Epithelial cell of proximal tubule (primary cell): ENCODE measurements at places on chromosomes 4 and X. TPM values are rescaled to one million over a fixed set of nuclear protein-coding genes. Genes with fewer than 3 reads are reported as not detected.

The LNX1 gene
- 2.6 and 3.3 TPM in 2 replicates for total RNA-seq

DNA sequence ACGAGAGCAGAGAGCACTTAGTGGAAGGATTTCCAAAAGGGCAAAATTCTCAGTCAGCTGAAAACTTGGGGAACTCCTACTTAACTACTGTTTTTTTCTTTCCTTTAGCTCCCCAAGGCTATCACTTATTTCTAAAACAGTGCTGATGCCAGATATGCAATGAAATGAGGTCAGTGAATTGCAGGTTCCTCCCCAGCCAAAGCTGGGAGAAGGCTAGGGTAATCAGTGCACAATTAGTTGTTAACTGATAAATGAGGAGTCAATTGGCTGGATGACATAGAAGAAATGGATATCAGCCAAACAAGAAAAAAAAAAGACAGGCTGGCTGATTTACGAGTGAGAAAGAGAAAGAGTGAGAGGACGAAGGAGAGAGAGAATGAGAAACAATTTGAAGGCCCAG is 195.6 kb downstream of the GPC3 start:
- no peak for DNase-seq

DNA sequence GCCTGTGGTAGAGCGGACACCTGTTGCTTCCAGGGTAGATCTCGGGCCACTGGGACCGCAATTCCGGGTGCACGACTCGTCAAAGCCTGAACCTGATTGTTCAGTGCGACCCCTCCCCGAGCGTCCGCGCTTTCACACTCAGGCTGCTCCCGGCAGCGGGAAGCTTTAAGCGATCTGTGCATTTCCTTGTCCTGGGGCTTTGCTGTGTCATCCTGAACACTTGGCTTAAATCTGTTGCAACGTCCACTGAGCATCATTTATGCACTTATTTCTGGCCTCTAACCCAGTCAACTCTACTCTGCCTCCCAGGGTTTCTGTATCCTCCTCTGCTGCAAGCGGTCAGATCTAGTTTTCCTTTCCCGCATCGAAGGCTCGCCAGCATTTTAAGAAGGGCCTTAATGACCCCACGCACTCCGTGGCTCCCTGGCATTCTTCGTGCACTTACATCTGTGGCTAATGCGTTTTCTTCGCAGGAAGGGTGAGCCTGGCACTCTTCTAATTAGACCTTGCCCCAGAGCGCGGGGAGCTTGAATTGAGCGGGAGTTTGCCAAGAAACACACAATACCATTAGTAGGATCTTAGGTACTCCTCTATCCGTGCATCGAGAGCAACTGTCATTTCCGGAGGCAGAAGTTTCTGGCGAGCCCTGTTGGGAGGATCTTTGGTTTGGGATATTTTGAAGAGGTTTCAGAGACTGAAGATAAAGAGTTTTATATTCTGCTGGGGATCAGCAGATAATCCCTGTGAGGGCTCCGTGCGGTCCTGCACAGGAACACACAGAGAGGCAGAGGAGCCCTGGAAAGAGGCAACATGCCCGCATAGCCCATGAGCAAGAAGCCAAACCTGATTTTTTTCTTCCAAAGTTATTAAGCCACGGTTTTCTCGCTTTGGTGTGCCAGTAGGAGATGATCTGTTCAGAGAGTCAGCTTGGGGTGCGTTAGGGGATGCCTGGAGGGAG is 654 bp upstream of the DDIT4L start:
- no peak for DNase-seq

DNA sequence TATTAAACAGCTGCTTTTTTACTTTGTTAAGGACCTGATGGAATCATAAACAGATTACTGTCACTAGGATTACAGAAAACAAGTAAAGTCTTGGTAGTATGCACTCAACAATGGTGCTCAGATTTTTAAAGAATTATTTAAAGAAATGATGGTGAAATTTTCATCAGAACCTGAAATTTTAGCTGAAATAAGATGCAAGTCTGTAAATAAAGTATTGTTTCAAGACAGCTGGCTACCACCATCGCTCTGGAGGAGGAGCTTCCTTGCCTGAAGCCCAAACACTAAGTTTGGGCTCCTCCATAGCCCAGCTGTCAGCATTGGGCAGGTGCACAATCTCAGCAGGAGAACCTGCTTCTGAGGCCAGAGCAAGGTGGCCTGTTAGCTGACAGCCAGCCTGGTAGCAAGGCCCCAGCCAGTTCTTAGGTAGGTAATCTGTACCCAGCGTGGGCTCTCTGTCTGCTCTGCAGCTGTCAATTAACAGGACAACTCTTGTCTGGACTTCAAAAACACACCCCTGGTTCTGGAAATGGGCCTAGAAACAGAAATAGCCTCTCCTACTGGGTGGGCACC is 4.6 kb downstream of the GAB1 start:
- DNase-seq = no peak

DNA sequence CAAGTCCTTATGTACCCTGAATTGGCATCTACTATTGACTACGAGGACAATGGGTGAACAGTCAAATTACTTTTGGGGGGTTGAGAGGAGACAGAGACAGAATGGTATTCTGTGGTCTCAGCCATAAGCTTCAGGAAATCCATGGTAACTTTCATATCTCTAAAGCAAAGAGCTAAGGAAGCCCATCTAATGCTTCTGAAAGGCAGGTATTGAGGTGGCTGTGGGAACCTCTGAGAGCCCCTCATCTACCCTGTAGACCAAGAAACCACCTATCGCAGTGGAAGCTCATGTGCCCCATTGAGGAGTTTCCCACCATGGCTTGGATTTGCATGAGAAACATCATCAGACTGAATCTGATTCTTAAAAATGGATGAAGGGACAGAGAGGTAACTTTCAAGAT is 23.1 kb upstream of the BMP2K start:
- DNase-seq = no peak

DNA sequence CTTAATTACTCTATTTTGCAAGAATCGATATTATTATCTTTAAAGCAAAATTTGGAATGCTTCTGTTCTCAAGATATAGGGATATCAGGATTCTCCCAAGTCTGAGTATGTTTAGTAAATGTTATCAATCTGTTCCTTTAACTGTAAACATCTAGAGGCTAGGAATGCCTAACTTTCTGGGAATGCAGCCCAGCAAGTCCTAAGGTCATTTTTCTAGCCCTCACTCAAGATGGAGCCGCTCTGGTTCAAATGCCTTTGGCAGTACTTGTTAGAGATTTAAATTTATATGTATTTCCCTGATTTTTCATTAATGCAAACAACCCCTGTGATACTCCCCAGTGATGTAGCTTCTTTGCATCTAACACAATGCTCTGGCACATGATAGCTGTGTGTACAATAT is 623.8 kb upstream of the LCORL start:
- no peak for DNase-seq

The ALG13 gene
- 26.1 and 49.1 TPM in 2 replicates for total RNA-seq

GRCh38 chrX:124190440-124190839 is 142.0 kb upstream of the TEX13D start:
- DNase-seq = no peak

DNA sequence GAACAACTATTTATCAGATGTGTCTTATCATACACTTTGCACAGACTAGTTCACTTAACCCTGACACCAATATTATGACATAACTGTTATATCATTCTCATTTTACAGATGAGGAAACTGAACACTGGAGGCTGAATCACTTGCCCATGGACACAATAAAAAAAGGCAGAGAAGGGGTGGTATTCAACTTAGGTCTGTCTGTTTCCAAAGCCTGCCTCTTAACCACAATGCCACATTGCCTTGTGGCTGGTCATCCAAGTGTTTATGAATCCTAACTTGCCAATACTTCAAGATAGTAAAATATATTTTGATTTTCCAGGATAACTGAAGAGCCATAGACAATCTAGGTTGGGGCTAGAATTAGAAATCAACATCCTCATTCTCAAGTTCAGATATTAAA is 327.8 kb downstream of the NR3C2 start:
- no peak for DNase-seq

DNA sequence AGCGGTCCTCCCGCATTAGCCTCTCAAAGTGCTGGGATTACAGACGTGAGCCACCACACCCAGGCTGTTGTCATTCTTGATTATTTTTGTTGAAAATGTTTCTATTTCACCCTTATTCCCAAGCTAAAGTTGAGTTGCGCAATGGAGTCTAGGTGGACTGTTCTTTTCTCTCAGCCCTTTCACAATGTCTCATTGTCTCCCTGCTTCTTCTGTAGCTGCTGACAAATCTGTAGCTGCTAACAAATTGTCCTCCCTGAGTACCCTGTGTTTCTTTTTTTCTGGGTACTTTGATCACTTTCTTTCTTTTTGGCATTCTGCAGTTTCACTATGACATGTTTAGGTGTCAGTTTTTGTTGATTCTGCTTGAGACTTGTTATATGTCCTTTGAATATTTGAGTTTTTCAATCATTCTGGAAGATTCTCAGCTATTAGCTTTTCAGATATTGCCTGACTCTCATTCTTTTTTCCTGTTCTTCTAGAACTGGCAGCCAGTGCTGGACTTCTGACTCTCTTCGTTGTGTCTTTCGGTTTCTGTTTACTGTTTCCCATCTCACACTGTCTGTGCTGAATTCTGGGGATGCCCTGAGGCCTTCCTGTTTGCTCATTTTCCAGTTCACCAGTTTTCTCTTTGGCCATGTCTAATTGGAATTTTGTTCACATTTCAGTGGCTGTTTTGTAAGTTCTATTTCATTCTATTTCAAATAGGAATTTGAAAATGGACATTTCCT is 6.6 kb downstream of the ABCD1 start:
- no peak for DNase-seq

- DNase-seq = peak; percentile 98
Measured at GRCh38 chr4:128354205-128354821, 66.7 kb upstream of the PGRMC2 start.

GRCh38 chr4:75729836-75730235 is 5.5 kb downstream of the USO1 start:
- DNase-seq = no peak

DNA sequence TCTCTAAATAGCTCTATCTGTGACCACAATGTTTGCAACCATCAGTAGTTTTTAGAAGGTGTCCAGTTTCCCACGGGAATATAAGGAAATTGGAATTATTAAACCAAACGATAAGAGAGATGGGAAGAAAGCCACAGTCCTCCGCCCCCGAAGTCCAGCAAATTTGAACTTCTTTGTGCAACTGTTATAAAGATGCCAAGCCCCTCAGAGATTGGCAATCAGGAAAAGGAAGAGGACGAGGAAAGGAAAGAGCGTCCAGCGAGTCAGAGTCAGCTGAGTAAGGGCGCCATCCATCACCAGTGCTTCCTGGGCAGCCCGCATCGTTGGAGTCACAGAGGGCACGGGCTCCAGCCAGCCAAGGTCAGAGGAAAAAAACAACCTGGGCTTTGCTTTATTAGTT is 35.7 kb downstream of the LDB2 start:
- DNase-seq = no peak

The CLCN4 gene
- 1.2 and 4.4 TPM in 2 replicates for total RNA-seq

GRCh38 chrX:30620980-30621618 is 32.1 kb upstream of the GK start:
- DNase-seq = peak; percentile 61

GRCh38 chr4:80073473-80074008 is 512 bp upstream of the ANTXR2 start:
- DNase-seq = no peak

The DCAF16 gene
- total RNA-seq = 18.6 and 27.0 TPM in 2 replicates

The TIGD2 gene
- 3.2 and 6.7 TPM in 2 replicates for total RNA-seq

DNA sequence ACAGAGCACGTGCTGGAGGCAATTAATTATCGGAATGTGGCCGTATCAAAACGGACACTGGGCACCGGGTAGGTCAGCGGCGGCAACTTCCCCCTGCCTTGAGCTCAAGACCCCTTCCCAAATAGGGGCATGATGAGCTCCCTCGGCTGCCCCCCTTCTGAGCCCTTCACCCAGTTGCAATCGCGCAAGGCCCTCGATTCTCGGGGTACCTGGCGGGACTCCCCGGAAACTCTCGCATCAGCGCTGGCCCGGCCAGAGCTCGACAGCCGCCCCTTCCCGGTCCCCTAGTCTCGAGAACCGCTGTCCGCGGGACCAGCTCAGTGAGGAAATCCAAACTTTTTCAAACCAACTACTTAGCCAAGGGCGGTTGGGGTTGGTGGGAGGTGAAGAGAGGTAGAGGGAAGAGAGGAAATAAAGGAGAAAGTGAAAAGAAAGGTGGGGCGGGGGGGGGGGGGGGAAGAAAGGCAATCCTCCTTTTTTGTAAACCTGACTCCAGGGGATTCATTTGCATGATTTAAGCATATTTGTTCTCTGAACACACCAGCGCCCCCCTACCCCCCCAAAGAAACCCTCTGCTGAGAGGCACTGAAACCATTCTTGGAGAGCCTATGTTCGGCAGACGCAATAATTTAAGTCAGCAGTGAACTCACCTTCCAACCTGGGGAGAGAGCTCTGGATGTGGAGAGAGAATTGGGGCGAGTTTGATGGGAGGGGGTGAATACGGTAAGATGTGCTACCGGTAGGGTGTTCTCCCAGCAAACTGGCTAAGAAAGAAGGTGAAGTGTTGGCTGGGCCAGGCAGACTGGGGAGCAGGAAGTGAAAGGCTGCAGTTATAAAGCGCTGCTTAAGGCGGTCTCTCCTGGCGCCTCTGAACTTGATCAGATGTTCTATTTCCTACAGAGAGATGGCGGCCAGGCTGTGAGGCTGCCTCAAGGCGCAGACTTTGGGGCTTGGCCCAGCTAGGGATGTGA is 2.0 kb upstream of the ZIC3 start:
- no peak for DNase-seq

The ABCB7 gene
- total RNA-seq = 32.7 and 33.5 TPM in 2 replicates

The ODAM gene
- not detected in 2 replicates for total RNA-seq

DNA sequence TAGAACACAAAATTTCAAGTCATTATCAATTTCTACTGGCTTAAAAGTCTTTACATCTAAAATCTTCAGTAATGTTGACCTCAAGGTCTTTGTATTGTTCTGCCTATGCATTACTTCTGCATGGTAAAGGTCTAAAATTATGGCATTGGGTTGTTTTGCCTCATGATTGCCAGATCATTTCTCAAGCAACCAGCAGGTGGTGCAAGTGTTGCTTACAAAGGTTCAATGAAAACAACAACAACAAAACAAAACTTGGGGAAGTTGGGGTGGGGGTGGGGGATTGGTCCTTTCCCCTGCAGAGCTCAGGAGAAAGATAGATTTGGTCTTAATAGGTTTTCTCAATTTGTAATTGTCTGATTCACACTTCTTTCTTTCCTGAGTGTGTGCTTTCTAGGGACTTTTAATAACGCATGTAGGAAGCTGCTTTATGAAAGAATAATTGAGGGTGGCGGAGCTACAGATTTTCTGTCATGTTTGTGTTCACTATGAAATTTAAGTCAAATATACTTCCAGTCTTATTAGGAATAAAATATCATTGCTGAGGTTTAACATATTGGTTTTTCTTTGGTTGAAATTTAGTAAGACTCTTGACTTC is 145.1 kb downstream of the COL4A5 start:
- DNase-seq = no peak

The NHSL2 gene
- total RNA-seq = 1.0 and 1.1 TPM in 2 replicates
